ENCODE measurements at places on chromosomes 6 and 20.

GRCh38 chr6:14315353-14315752, 197.8 kb downstream of the CD83 start:
- H3K4me1 ChIP-seq = peaks cover 32% of the 10 kb centered on the region
- no peak for DNase-seq
- H3K36me3 ChIP-seq = no peaks in the 10 kb centered on the region

DNA sequence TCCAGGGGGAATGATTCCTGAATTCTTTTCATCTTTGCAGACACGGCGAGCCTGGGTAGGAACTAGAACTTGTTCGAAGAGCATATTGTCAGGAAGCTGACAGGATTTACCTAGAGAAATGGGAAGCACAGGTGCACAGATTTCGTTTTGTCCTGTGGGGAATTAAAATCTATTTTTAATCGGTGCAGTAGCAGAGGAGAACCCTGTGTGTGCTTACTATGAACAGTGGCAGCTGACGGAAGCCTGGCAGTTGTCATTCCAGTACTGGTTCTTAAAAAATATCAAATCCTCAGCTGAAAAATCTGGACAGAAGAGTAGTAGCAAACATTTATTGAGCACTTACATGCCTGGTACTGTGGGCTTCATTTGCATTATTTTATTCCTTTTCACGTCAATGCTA, 609.0 kb downstream of the QKI start:
- H3K4me3 ChIP-seq = no peak overlapping the region
- no peaks in the 10 kb centered on the region for H3K27me3 ChIP-seq
- DNase-seq = no peak

- H3K27ac ChIP-seq = peak overlapping the region; percentile 80
- H3K4me1 ChIP-seq = peaks cover 100% of the 10 kb centered on the region
- peak overlapping the region; percentile 4 for H3K4me3 ChIP-seq
- no peak for DNase-seq
- H3K27me3 ChIP-seq = no peaks in the 10 kb centered on the region
- no peaks in the 10 kb centered on the region for H3K36me3 ChIP-seq
Measured at GRCh38 chr6:137794516-137795201, 72.4 kb upstream of the TNFAIP3 start.

- DNase-seq = no peak
- H3K27ac ChIP-seq = no peak overlapping the region
- peaks cover 7% of the 10 kb centered on the region for H3K27me3 ChIP-seq
- no peaks in the 10 kb centered on the region for H3K36me3 ChIP-seq
- H3K4me3 ChIP-seq = no peak overlapping the region
- no peaks in the 10 kb centered on the region for H3K4me1 ChIP-seq
Measured at GRCh38 chr6:167766986-167767714, 59.6 kb upstream of the AFDN start.

GRCh38 chr20:37385659-37386504, 39.9 kb downstream of the SRC start:
- H3K4me1 ChIP-seq = peaks cover 6% of the 10 kb centered on the region
- no peak overlapping the region for H3K27ac ChIP-seq
- DNase-seq = no peak
- H3K27me3 ChIP-seq = no peaks in the 10 kb centered on the region
- H3K36me3 ChIP-seq = no peaks in the 10 kb centered on the region

GRCh38 chr6:156775717-156776116, 1.5 kb upstream of the ARID1B start:
- H3K4me1 ChIP-seq = peaks cover 35% of the 10 kb centered on the region
- peak overlapping the region; percentile 29 for H3K4me3 ChIP-seq
- no peak overlapping the region for H3K27ac ChIP-seq
- no peaks in the 10 kb centered on the region for H3K27me3 ChIP-seq
- peaks cover 5% of the 10 kb centered on the region for H3K36me3 ChIP-seq

GRCh38 chr6:37517411-37517812, 17.7 kb upstream of the CCDC167 start:
- peaks cover 97% of the 10 kb centered on the region for H3K4me1 ChIP-seq
- peaks cover 8% of the 10 kb centered on the region for H3K27me3 ChIP-seq
- peak overlapping the region; percentile 87 for H3K4me3 ChIP-seq
- H3K36me3 ChIP-seq = peaks cover 2% of the 10 kb centered on the region

DNA sequence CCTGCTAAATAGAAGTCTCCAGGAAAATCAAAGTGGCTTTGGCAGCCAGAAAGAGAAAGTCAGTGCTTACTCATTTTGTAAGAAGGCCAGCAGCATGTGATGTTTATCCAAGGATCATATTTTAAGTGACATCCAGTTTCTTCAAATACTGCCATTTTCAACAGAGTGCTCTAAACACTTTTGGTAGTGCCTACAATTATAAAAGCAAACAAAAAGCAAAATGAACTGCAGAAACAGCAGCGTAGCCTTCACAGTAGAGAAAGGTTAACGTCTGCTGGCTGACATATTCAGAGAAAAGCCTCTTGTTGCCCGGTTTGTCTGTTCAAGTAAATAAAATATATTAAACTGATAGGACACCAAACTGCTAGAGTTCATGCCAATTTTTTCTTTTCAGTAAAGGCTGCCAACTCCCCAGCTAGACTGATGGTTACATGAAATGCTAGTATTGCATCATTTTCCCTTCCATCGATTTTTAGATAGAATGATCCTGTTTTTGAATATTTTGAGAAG, 705.7 kb upstream of the SLC35B3 start:
- DNase-seq = no peak
- H3K27me3 ChIP-seq = no peaks in the 10 kb centered on the region
- H3K36me3 ChIP-seq = no peaks in the 10 kb centered on the region
- no peaks in the 10 kb centered on the region for H3K4me1 ChIP-seq

GRCh38 chr6:43856005-43856765, 86.2 kb downstream of the VEGFA start:
- H3K27me3 ChIP-seq = no peaks in the 10 kb centered on the region
- no peaks in the 10 kb centered on the region for H3K4me1 ChIP-seq
- DNase-seq = no peak
- H3K36me3 ChIP-seq = no peaks in the 10 kb centered on the region
- H3K4me3 ChIP-seq = no peak overlapping the region

DNA sequence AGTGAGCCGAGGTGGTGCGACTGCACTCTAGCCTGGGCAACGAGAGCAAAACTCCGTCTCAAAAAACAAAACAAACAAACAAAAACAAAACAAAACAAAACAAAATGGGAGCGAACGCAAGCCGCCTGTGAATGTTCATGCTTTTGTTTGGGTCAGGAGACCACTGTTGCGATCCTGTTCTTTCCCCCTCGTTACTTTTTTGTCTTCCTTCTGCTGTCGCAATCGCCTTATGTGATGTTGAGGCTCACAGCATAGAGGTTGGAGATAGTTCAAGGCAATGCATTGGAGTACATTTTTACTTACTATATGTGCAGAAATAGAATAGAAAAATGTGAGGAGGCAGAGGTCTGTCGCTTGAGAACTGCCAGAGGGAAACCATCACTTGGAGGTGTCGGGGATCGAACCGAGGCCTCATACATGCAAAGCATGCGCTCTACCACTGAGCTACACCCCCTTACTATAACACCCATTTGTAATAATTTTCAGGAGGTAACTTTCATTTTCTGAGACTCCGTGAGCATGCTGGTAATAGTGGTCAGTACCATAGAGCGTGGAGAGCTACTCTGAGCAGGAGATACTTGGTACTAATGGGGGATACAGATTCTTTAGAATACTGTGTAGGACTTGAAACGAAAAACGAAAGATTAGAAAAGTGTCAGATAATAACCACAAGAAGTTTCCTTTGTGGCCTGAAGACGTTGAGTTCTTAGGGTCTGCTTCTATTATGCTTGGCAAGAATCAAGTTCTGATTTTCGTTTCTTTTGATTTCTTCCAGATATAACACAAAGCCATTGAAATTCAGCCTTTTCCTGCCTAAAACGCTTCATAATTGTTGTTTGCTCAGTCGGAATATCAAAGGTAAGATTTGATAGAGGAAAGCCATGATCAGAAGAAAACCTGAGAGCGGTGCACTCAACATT, 121.1 kb downstream of the TRIM27 start:
- peaks cover 84% of the 10 kb centered on the region for H3K27me3 ChIP-seq
- peaks cover 12% of the 10 kb centered on the region for H3K4me1 ChIP-seq
- H3K36me3 ChIP-seq = no peaks in the 10 kb centered on the region
- H3K4me3 ChIP-seq = peak overlapping the region; percentile 38

GRCh38 chr6:111658462-111659154, 52.9 kb upstream of the TRAF3IP2 start:
- no peaks in the 10 kb centered on the region for H3K4me1 ChIP-seq
- DNase-seq = no peak
- H3K36me3 ChIP-seq = peaks cover 10% of the 10 kb centered on the region
- H3K27me3 ChIP-seq = no peaks in the 10 kb centered on the region
- peak overlapping the region; percentile 24 for H3K27ac ChIP-seq
- no peak overlapping the region for H3K4me3 ChIP-seq

- H3K4me3 ChIP-seq = no peak overlapping the region
- H3K4me1 ChIP-seq = no peaks in the 10 kb centered on the region
- no peak overlapping the region for H3K27ac ChIP-seq
- no peak for DNase-seq
Measured at GRCh38 chr20:44629542-44629941, 22.0 kb downstream of the ADA start.

DNA sequence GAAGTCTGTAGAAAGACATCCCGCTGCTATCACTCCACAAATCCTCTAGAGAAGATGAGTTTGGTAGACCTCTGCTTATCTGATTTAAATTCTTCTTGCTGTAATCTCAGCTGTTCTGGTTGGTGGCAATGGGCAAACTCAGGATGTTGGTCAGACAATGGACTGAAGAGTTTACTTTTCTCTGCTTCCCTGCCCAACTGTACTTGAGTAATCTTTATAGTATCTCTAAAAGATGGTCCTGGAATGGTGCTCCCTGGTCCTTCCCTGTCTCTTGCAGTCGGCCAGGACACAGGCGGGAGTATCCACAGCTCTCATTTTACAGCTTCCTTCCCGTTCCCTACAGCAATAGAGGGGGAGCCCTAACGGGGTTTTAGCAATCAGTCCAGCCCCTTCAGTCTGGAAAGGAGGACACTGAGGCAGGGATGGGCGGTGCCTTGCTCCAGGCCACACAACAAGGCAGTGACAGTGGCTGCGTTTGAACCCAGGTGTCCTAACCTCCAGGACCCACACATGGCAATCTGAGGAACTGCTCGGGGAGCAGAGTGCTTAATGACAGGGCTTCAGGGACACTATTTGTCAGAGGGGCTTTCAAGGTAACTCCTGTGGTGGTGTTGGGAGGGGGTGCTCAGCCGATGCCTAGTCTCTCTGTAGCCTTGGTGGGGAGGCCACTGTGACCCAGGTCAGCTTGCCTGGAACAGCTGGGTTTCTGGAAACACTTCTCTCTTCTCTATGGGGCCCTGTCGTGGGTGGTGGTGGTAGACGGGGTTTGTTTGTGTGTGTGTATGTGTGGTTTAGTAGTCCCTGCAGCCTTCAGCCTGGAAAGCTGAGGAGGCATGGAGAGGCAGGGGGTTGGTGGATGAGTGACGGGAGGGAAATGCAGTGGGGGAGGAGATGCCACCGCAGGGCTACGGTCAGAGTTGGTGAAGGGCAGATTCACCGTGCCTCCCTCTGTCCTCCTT, 9.5 kb upstream of the VEGFA start:
- H3K27me3 ChIP-seq = no peaks in the 10 kb centered on the region
- H3K27ac ChIP-seq = no peak overlapping the region
- H3K36me3 ChIP-seq = no peaks in the 10 kb centered on the region
- no peak for DNase-seq

DNA sequence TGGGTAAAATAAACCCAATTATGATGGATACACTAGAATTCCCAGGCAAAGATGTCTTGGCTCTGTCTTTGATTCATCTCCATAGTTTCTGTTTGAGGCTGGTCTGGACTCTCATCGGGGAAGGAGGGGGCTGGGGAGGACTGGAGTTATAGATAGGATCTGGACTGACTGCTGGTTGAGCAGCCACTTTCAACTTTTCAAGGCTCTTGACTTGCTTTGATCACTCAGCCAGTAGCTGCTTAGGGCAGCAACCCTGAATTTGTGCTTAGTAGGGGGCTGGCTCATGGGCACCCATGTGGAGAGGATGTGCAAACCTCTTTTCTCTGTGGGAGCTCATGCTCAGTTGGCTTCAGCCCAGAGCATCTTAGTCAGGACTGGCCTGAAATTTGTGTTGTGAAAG, 114.0 kb upstream of the NEDD9 start:
- H3K36me3 ChIP-seq = peaks cover 15% of the 10 kb centered on the region
- no peak overlapping the region for H3K4me3 ChIP-seq
- H3K4me1 ChIP-seq = peaks cover 79% of the 10 kb centered on the region
- no peak for DNase-seq
- H3K27ac ChIP-seq = no peak overlapping the region

DNA sequence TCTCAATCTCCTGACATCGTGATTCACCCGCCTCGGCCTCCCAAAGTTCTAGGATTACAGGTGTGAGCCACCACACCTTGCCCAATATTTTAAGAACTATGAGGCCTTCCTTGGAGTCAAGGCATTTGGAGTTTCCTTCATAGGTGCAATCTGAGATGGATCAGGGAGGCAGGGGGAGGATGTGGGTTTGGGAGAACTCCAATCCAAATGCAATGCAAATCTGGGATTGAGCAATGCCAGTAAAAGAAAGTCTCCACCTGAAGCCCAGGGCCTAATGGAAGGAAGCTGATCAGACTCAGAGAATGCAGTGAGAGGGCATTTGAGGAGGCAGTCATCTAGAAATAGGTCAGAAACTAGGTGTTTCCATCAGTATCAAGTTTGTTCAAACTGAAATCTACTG, 21.2 kb downstream of the RSPH3 start:
- no peak overlapping the region for H3K4me3 ChIP-seq
- H3K4me1 ChIP-seq = no peaks in the 10 kb centered on the region
- no peaks in the 10 kb centered on the region for H3K27me3 ChIP-seq
- H3K27ac ChIP-seq = no peak overlapping the region
- no peak for DNase-seq

- peaks cover 9% of the 10 kb centered on the region for H3K36me3 ChIP-seq
- DNase-seq = no peak
- H3K4me3 ChIP-seq = no peak overlapping the region
- no peaks in the 10 kb centered on the region for H3K27me3 ChIP-seq
Measured at GRCh38 chr20:37225146-37225545, 36.5 kb downstream of the GHRH start.

DNA sequence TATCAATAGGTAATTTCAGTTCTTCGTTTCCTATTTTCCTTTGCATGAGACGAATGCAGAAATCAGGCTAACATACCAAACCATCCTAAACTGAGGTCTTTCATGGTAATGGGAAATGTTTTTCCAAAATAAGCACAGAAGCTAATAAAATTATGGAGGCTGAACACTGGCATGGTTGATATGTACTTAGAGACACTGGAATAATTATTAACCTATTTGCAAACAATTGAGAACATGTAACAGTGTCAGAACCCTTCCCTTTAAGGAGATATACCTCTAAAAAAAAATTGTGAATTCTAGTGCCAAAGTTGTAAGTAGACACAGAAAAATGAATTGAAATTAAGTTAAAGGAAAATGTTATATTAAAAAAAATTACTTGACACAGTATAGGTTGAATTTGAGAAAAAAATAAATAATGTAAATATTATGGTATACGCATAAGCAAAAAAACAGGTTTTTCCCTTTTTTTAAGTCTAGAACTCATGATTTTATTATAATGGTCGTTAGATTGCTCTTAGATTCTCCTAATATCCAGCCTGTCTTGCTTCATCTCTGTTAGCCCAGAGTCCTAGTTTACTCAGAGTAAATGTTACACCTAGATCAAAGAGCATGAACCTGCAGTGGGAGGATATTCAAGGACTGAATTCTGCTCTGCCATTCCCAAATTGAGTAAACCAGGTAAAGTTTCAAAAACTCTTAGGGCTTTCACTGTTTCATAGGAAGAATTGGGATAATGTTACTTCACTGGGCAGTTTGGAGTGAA, 1.7 kb downstream of the SLC17A2 start:
- H3K27me3 ChIP-seq = no peaks in the 10 kb centered on the region
- H3K27ac ChIP-seq = no peak overlapping the region
- no peak overlapping the region for H3K4me3 ChIP-seq
- no peak for DNase-seq

GRCh38 chr6:51913265-51913664, 174.1 kb downstream of the PKHD1 start:
- H3K36me3 ChIP-seq = no peaks in the 10 kb centered on the region
- H3K4me1 ChIP-seq = no peaks in the 10 kb centered on the region
- H3K27ac ChIP-seq = no peak overlapping the region
- no peak for DNase-seq
- peaks cover 7% of the 10 kb centered on the region for H3K27me3 ChIP-seq

All from activated T-cell treated with anti-CD3 and anti-CD28 coated beads, Interleukin-2, amount 50 U/mL, for 72 hours (primary cell).